ENCODE measurements at places on chromosomes 5 and 9.

GRCh38 chr5:95487880-95488279, 66.9 kb downstream of the SKIC3 start:
- DNase-seq, result no peak

DNA sequence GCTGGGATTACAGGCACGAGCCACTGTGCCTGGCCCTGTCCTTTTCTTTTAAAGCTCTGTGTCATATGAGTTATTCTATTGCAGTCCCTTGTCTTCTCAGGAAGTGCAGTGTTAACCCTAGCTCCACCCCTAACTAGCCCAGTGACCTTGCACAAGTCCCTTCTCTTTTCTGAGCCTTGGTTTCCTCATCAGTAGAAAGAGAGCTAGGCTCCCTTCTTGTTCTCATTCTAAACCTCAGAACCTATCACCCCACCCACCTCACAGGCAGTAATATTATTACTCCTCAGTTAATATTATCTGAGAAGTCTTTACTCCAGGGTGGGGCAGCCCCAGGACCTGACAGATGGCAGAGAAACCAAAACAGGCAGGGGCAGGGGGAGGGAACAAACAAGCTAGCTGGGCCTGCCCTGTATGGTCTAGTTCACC, 7.2 kb downstream of the CYFIP2 start:
- peak; percentile 62 for DNase-seq

GRCh38 chr5:80055491-80056170, 20.5 kb downstream of the THBS4 start:
- no peak for DNase-seq

- DNase-seq, result no peak
These were observed 46.5 kb downstream of the ROPN1L start for GRCh38 chr5:10488144-10488543.

DNA sequence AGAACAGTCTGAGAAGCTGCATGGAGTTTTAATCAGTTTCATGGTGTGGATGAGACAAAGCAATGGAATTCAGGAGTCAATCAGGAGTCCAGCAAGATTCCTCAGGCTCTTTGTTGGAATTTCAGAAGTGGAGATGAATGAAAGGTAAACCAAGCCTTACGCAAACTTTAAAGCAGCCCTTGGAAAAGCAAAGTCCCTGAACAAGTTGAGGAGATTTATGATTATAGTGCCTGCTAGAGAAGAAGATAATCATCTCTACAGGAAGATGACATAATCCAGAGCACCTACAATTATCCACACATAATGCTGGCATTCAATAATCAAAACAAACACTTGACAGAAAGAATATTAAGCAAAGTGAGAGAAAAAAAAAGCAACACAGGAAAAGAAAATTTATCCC, 1380.1 kb upstream of the NUDT12 start:
- DNase-seq, result no peak

DNA sequence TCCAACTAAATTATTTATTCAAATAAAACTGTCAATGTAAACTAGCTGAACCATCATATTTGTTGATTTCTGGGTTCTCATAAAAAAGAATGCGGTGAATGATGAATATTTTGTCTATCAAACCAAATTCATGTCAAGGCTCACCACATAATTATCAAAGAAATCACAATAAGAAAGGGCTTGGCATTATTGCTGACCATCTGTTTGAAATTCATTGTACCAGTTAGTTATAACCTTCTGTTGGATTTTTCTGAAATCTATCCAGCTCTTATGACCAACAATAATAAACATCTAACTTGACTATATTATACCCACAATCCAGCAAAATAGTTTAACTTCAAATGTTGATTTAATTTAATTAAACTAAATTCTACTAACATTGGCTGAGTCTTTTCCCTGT, 53.1 kb downstream of the GABRA1 start:
- DNase-seq, result no peak

All from CD4-positive, alpha-beta T cell treated with Interleukin-21 for 1 hour (primary cell).